Right renal cortex interstitium (tissue), 3 donors: ENCODE measurements at places on chromosomes 13 and 19.

GRCh38 chr13:101452519-101453485 is at the start of gene ITGBL1:
Gene ITGBL1, plus strand, starts transcription at chr13:101452675. Its CDS starts 159 bp downstream, at chr13:101452834.
- DNase-seq: no peak

DNA sequence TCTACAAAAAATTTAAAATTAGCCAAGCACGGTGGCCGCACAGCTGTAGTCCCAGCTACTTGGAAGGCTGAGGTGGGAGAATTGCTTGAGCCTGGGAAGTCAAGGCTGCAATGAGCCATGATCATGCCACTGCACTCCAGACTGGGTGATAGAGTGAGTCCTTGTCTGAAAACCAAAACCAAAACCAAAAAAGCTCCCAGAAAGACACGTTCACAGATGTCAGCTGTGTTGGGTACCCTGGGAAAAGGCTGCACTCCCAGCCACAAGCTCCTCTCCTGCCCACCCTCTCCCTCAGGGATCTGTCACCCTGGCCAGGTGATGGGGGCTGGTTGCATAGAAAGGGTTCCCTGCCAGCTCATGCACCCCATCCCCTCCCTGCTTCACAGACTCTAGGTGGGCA is 53.3 kb downstream of the RNF6 start:
- no peak for DNase-seq

DNA sequence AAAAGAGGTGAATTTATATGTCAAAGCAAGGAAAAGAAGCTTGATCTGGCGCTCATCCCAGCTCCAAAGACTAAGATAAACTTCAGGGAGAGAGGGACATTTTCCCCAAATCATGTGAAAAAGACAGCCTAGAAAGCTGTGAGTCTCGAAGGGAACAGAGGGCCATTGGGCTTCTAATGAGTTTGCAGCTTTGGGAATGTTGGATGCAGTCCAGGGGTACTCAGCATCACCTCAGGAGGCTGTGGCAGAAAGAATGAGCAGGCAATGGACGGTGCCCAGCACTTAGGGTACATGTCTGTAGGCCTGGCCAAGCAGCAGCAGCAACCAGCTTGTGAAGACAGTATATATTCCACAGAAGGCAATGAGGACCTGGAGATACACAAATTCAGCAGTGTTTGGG is 25.7 kb upstream of the WASF3 start:
- no peak for DNase-seq

- no peak for DNase-seq
Observed at GRCh38 chr19:47257411-47258169, 1.3 kb downstream of the CCDC9 start.

DNA sequence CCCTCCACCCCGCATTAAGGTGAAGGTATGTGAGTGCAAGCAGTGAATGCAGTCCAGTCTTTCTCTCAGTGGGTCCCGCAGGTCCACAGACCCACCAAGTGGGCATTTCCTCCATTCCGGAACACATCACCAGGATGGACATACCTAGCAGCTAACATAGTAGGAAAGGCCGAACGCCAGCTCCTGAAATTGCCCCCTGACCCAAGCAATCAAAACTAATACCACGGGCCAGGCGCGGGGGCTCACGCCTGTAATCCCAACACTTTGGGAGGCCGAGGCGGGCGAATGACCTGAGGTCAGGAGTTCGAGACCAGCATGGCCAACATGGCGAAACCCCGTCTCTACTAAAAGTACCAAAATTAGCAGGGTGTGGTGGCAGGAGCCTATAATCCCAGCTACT is 71.7 kb upstream of the VSTM2B start:
- no peak for DNase-seq

DNA sequence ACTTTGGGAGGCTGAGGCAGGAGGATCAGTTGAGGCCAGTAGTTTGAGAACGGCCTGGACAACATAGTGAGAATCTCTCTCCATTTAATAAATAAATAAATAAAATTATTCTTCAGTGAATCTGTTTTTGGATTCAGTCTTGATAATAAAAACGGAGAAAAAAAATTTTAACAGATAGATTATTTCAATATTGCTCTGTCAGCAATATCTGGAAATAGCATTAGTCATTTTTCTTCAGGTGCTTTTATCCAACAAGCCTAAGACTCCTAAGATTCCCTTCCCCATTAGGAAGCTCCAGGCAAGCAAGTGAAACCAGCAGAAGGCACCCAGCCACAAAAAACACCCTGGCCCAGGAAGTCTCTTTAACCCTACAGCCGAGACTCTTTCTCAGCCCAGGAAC is 21.3 kb upstream of the LPAR6 start:
- no peak for DNase-seq

DNA sequence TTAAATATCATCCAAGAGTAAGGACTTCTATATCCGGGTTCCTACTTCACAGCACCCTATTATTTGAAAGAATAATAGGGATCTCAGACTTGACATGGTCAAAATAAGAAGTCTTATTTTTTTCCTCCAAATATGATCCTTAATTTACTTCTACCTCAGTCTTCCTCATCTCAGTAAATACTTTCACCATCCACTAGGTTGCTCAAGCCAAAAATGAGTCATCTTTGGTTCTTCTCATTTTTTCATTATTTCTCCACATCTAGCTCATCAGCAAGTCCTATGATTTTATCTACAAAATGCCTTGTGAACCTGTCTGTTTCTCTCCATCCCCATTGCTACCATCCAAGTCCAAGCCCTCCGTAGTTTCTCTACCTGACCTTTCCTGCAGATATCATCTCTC is 121.9 kb upstream of the GJB6 start:
- no peak for DNase-seq

GRCh38 chr13:34897220-34897619 is 44.9 kb upstream of the NBEA start:
- DNase-seq: no peak

- no peak for DNase-seq
Observed at GRCh38 chr19:11375143-11375948, 880 bp downstream of the SWSAP1 start.

DNA sequence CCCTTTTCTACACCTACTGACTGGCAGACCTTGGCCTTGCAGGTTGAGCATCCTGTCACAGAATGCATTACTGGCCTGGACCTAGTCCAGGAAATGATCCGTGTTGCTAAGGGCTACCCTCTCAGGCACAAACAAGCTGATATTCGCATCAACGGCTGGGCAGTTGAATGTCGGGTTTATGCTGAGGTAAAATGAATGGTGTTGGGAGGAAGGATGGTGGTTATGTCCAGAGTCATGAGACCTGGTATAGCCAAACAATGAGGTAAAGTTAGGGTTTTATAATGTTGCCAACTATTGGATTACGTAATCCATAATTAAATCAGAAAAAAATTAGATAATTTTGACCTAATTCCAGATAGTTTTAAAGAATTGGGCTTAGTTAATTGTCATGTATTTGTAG is 212.5 kb downstream of the PCCA start:
- no peak for DNase-seq

GRCh38 chr13:83878691-83879430 is 3.4 kb downstream of the SLITRK1 start:
- no peak for DNase-seq

DNA sequence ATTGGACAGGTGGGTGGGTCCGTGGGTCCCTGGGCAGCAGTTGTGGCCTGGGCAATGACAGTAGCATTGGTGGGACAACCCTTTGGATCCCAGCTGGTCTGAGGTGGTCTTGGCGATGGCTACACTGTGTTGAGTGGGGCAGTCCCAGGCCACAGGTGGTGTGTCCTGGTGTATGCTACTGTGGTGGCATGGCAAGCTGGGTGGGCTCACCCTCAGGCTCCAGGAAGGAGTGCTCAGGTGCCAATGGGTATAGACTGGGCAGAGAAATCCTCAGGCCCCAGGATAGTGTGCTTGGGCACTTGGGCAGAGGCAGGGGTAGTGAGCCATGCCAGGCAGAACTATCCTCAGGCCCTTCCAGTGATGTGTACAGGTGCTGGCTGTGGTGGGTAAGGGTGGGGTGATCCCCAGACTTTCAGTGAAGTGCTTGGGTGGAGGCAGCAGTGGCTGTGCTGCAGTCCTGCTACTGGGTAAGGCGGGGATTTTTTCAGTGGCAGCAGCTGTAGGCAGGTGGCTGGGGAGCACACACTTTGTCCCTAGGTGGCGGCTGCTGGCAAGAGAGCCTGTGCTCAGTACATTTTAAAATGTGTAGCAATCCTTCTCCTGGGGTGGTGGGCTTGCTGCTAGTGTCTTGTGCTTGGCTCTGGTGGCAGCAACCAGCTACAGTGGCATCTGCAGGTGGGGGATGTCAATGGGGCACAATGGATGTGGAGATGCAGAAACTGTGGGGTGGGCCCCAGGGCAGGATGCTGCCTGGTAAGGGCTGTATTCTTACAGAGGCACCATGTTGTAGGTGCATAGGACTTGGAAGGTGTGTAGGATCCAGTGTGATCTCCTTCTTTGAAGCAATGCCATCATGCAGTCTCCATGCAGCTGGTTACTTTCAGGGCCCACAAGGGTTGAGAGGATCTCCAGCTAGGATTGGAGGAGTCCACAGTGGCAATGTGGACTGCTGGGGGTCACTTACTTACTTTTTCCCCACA is 64.9 kb downstream of the DNAJC3 start:
- no peak for DNase-seq

DNA sequence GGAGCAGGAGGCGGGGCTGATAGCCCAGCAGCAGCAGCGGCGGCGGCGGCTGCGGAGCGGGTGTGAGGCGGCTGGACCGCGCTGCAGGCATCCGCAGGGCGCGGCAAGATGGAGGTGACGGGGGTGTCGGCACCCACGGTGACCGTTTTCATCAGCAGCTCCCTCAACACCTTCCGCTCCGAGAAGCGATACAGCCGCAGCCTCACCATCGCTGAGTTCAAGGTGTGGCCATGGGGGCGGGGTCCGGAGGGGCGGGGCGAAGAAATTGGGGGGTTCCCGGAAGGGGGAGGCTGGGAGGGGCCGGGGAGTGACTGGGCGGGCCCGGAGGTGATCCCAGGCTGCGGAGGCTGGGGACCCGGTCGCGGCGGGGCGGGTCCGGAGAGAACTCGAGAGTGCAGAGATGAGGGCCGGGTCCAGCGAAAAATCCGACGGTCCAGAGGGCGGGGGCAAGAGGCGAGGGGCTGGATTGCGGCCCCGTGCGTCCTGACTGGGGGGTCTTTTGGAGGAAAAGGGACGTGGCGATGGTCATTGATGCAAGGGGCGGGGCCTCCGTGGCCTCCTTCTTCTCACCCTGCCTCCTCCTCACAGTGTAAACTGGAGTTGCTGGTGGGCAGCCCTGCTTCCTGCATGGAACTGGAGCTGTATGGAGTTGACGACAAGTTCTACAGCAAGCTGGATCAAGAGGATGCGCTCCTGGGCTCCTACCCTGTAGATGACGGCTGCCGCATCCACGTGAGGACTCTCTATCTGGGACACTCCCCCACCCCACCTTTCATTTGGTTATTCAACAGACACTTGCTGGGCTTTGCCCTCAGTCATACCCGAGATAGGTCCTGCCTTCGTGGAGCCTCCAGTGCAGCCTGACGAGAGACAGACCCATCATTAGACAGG is at the start of gene TBCB:
Gene TBCB (plus strand): TSS at position 16 of the 891 bp plus-strand sequence. CDS start 93 bp downstream, at position 109.
- DNase-seq: no peak

DNA sequence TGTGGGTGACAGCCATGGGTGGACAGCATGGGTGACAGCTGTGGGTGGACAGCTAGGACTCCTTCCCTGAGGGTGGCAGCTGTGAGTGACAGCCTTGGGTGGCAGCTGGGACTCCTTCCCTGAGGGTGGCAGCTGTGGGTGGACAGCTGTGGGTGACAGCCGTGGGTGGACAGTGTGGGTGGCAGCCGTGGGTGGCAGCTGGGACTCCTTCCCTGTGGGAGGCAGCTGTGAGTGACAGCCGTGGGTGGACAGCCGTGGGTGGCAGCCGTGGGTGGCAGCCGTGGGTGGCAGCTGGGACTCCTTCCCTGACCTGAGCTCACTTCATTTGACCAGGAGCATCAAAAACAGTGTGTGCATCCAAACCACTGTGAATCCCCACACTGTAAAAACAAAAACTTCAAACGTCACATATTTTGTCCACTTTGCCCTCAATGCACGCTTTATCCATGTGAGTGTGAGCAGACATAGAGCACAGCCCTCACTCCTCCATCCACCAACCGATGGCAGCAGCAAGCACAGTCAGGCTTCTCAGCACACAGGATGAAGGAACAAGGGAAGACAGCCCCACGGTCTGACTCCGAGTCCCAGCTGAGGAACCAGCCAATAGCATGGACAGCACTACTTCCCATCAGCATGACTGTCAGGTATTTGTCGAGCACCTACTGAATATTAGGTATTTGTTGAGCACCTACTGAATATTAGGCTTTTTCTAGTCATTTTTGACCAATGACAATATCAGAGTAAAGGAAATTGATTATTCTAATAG is 1.6 kb upstream of the CFAP97D2 start:
- DNase-seq: no peak

DNA sequence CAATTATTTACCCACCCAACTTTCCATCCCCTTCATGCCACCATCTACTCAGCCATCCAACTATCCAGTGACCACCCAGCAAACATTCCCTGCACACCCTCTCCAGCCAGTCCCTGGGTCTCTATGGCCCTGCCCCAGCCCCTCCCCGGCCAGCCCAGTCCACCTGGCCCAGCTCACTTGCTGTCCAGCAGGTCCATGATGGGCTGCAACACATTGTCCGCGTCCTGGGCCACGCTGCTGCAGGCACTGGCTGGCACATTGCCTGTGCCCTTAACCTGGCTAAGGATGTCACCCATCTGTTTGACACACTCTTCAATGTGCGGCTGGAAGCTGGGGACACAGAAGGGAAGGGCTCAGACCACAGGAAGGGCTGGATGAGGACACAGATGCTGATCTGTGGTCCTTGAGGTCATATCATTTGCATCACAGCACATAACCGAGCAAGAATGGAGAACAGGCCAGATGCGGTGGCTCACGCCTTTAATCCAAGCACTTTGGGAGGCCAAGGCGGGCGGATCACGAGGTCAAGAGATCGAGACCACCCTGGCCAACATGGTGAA is 61.6 kb downstream of the UNC13A start:
- no peak for DNase-seq

GRCh38 chr13:109628251-109628699 is 158.1 kb downstream of the IRS2 start:
- DNase-seq: no peak

DNA sequence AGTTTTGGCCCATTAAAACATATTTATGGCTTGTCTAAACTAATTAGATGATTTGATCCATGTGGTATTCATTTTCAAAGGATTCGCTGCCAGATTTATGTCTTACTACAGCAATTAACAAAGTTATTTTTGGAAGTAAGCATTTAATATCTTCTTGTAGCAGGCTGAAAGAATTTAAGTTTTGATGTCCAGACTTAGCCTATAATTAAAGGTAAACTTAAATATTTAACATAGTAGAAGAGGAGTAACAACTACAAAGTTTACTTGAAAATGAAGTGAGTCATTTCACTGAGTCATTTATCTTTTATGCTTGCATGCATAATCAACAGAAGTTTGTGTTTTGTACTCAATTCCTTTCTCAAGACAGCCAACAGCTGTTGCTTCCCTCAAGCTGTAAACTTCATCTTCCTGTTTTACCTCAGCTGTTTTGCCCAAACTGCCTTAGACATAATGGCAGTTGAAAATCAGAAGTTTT is 58.1 kb downstream of the EDNRB start:
- DNase-seq: peak; percentile 39

DNA sequence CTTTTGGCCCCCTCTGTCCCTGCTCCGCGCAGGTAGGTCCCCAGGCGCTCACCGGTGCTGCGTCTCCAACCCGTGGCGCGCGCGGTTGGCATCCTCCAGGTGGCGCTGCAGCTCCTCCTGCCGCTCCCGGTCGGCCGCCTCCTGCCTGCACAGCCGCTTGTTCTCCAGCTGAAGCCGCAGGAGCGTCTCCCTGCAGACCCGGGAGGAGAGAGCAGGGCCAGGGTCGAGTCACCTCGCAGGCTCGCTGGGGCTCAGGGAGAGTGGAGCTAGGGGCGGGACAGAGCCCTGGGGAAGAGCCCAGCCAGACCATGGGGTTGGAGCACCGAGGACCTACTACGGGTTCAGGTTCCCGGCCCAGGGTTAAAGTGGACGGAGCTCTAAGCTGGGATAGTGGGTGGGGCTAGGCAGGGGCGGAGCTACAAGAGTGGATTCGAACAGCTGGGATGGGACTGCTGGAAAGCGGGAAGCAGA is 9.3 kb downstream of the HOOK2 start:
- no peak for DNase-seq
